ENCODE measurements at places on chromosomes 1 and 21.

GRCh38 chr1:54615531-54616279 lies 7.6 kb downstream of the FAM151A start:
- DNase-seq, result no peak

- DNase-seq, result no peak
These were observed 32.2 kb upstream of the FCRL3 start for GRCh38 chr1:157732755-157733154.

- peak; percentile 76 for DNase-seq
These were observed 300.0 kb upstream of the VAMP3 start for GRCh38 chr1:7470904-7471638.

GRCh38 chr1:98949166-98949565 lies 55.5 kb downstream of the PLPPR5 start:
- DNase-seq, result no peak

DNA sequence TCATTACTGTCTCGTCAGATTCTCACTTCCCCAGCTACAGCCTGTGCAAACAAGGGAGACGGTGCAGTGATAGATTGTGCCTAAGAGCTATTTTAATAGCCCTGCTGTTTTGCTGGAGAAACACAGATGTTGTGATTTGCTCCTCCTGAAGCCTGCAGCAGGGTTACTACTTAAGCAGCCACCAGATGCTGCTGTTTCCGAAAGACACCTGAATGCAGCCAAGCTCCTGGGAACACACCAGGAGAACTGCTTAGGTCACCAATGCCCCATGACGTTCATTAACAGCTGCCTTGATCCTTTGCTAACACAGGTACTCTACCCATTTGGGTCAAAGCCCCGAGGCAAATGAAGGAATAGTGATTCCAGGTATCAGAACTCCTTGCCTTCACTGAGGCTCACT lies 411.8 kb upstream of the DAB1 start:
- DNase-seq, result no peak

DNA sequence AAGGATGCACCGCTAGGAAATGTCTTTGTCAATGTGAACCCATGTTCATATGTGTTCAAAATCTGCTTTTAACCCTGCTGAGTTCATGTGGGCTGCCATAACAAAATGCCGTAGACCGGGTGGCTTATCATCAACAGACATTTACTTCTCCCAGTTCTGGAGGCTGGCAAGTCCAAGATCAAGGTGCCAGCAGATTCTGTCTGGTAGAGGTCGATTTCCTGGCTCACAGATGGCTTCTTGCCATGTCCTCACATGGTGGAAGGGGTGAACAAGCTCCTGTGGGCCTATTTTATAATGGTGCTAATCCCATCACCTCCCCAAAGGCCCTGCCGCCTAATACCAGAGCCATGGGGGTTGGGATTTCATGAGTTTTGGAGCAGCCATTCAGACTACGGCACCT lies 4.6 kb upstream of the CDCP2 start:
- DNase-seq, result no peak

GRCh38 chr1:34024485-34024884 lies 140.5 kb downstream of the CSMD2 start:
- no peak for DNase-seq

DNA sequence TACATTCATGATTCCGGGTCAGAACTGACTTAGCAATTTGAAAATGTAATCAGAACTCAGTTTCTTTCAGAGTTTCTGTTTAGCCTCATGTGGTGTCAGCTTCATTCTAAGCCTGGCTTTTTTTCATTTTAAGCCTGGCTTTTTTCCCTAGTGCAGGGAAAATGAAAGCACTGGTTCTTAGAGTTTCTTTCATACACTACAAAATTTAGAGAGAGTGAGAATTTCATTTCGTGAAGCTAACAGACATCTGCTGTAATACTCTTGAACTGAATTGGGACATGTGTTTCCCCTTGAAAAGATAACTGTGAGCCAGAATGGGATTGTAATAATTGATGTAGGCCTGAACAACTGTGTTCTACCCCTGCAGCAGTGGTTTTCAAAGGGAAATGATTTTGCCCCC lies 95.3 kb upstream of the KIAA0040 start:
- no peak for DNase-seq
